ENCODE measurements at places on chromosomes 1 and 21.

- DNase-seq: no peak
These were observed 49.0 kb downstream of the SIM2 start for GRCh38 chr21:36747815-36748383.

GRCh38 chr1:107867897-107868296 is 97.1 kb downstream of the VAV3 start:
- no peak for DNase-seq

DNA sequence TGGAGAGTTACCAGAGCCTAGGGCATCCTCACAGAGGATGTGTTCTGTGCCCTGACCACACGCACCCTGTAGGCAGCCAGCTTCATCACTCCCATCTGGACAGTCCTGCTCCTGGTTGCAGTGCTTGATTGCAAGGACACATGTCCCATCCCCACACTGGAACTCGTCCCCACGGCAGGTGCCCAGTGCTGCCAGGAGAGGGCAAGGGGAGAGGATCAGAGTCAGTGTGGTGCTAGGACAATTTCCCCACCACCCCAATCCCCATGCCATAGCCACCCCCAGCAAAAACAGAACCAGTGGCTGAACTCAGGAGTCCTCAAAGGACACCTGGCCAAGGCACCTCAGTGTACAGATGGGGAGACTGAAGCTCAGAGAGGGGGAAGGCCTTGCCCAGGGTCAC is 37.2 kb upstream of the MAGOH start:
- no peak for DNase-seq

- DNase-seq: no peak
These were observed 2.1 kb upstream of the CD53 start for GRCh38 chr1:110870721-110871388.

DNA sequence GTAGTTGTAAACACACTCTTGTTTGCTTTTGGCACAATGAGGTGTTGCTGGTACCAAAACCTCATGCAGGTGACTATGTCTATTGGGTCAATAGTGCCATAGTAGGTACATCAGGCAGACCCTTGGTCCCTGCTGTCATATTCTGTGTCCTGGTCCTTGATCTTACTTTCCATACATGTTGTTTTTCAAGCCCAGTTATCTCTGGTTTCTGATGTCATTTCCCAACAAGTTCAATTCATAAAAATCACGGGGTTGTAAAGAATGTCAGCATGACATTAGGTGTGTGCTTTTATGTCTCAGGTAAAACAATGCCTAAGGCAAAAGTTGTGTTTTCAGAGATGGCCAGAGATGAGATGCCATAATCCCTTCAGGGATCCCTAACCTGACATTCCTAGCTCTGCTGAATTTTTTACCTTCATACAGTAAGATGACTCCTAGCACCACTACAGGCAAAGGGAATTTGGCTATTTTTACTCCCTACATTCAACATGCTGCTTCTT is 390.3 kb upstream of the PKN2 start:
- no peak for DNase-seq

DNA sequence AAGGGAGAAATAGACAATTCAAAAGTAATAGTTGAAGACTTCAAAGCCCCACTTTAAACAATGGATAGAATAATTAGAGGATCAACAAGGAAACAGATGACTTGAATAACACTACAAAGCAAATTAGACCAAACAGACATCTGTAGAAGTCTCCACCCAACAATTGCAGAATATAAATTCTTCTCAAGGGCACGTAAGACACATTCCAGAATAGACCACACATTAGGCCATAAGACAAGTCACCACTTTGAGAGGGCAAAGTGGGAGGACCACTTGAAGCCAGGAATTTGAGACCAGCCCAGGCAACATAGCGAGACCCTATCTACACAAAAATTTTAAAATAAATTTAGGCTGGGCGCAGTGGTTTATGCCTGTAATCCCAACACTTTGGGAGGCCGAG is 20.5 kb upstream of the RNF186 start:
- no peak for DNase-seq

GRCh38 chr1:17451731-17452130 is 12.3 kb upstream of the RCC2 start:
- no peak for DNase-seq

All from stimulated activated CD8-positive, alpha-beta memory T cell treated with anti-CD3 and anti-CD28 coated beads, Interleukin-2, amount 100 ng/mL, for 1 hour (primary cell).